Hepatocyte (in vitro differentiated cells): ENCODE measurements at places on chromosomes 6 and 20.

- DNase-seq: no peak
Observed at GRCh38 chr6:11532097-11532496, 5.5 kb upstream of the TMEM170B start.

- no peak for DNase-seq
Observed at GRCh38 chr6:139334806-139335446, 39.5 kb downstream of the CITED2 start.

DNA sequence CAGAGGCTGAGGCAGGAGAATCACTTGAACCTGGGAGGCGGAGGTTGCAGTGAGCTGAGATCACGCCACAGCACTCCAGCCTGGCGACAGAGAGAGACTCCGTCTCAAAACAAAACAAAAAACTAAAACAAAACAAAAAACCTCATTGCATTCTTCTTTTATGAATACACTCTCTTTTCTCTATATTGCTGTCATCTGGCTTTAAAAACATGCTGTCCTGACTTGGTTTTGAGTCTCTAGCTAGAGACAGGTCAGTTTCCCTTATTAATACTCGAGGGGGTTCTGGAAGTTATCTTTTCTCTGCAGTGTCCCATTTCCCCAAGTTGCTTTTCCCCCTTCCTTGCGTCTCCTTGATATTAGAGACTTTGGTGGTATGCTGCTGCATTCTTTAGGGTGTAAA, 50.9 kb downstream of the RIOK1 start:
- no peak for DNase-seq

DNA sequence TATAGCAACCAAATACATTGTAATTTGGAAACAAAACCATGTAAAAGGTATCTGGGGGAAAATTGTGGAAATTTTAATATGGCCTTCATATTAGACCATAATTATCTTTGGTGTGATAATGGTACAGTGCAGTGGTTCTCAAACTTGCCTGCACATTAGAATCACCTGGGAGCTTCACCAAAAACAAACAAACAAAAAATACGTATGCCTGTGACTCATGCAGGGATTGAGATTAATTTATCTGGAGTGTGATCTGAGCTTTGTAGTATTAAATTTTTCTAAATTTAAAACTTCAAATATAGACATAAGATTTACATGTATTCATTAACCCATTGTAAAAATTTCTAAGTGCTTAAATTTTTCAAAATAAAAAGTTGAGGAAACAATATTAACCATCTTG, 31.5 kb downstream of the ARHGAP18 start:
- no peak for DNase-seq

DNA sequence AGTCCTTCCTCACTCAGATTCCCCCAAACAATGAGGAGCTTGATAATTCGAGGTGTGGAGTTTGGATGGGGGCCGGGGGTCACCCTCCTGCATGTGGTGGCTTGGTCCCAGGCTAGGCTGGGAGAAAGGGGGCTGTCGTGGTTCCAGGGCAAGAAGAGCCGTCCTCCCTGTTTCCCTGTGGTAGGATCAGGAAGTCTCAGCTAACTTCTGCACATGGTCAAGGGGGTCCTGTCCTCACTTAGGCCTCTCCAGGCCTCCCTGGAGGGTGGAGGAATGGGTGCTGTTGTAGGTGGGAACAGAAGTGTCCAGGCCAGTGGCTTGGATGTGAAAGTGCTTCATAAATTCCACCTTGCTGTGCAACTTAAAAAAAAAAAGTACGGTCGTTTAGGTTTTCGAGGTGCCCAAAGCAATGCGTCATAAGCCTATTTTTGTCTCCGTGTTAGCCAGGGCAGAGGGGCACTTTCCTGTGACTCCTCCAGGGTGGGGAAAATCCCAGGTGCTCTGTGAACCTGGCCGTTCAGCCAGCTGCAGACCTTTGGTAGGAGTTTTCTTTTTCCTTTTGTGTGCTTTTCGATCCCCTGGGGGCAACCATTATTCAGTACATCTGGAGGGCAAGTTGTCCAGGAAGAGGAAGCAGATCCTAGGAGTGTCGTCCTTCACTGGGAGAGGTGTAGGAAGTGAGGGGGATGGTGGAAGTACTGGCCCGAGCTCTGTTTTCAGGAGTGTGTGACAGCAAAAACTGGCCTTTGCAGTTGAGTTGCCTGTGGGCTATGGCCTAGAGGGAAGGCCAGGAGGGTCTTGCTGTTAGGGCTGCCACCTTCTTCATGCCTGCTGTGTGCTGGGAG, 9.6 kb downstream of the IGF2R start:
- no peak for DNase-seq

GRCh38 chr20:25032065-25032477, 25.9 kb downstream of the ACSS1 start:
- DNase-seq: no peak

DNA sequence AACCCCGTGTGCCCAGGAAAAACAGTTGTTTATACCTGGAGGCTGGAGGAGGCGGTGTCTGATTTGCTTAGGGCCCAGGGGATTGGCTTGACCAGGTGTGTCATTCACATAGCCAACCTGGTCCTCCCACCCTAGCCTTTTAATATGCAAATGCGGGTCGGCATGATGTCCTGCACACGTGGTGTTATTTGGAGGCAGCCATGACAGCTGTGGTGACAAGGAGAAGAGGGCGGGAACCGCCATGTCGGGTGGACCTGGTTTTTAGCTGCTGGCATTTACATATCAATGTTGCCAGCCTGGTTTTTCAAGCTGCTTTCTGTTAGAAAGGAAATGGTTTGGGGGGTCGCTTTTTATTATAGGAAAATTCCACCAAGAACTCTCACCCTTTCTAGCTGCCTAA, 291.4 kb upstream of the QKI start:
- no peak for DNase-seq

DNA sequence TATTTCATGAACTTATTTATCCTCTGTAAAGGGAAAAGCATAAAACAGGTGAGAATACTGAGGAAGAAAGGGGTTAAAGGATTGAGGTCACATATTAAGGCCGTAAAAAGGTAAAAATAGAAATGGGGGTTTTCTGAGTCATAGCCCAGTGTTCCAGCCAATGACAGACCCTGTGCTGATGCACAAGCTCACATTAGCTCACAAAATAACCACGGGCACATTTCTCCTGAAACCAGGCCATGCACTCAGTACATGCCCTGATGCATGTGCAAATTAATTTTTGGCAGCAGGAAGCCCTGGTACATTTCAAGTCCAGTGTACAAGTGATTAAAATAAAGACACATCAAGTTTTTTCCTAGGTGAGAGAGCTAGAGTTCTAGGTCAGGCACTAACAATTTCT, 194.4 kb downstream of the TMEM200A start:
- no peak for DNase-seq

DNA sequence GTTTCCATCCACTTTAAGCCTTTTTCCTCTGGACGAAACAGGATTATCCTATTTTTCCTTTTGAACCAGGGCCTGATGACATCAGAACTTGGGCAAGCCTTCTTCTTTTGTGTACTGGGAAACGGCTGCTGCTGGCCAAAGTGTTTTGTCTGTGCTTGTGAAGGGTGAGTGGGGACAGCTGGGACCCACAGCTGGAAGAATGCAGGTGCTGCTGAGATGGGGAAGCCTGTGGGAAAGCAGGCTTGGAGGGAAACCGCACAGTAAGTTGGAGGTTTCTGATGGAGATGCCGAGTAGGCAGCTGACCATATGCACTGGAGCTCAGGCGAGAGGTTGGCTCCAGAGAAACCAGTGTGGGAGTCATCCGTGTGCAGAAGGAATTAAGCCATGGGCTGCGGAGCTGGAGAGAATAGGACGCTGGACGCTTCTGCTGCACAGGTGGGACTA, 8.5 kb upstream of the PSMG4 start:
- DNase-seq: no peak
